Effector CD4-positive, alpha-beta T cell (primary cell): ENCODE measurements at places on chromosomes 2 and 18.

- no peak for DNase-seq
Observed at GRCh38 chr18:74503137-74503536, 7.0 kb downstream of the CNDP2 start.

- no peak for DNase-seq
Observed at GRCh38 chr2:168679081-168679480, 123.4 kb upstream of the NOSTRIN start.

DNA sequence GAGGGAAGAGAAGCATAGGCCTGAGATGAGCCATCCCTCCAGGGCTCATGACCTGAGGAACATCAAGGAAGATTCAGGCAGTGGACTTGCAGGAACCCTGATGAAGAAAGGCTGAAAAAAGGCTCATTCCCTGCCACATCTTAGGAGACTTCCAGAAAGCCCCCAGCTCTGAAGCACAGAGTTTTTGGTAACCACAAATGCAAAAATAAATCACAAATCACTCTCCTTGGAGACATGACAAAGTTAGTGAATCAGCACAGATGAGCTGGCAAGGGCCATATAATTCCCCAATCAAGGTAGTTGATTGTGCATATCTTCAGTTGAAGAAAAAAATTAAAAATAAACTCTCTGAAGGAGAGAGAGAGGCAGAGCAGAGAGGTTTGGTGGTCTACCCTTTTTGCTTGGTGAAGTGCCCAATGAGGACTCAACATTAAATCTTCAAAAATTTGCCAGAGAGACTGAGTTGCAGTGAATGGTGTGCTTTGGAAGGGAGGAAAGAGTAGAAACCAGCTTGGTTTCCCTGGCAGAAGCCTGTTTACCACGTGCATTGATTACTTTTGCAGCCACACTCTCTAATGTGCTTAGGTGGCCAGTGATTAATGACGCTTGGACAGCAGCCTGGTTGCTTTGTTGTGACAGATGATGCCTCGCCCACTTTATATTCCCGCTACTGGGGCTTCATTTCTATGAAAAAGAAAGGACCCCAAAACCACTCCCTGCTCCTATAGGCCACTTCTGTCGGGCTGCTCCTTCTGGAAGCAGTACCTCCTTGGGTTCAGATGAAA, 257.4 kb upstream of the SLC14A2 start:
- DNase-seq = no peak

DNA sequence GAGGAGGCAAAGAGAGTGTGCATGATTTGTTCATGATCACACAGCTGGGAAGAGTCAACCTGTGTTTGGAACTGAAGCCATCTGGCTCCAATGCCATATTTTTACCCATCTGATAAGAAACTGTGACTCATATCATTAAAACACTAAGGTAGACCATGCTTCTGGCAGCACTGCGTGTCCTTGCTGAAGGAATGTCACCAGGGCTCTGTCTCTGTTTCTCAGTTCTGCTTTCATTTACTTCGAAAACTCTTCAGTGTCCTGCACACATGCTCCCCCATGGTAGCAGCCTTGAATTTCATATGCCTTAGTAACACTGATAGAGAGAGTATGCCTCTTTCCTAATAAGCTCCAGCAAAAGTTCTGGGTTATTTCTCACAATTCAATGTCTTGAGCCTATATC, 830.4 kb downstream of the DCDC2C start:
- DNase-seq = no peak

GRCh38 chr2:64793701-64794100, 140.0 kb upstream of the SERTAD2 start:
- DNase-seq = no peak

GRCh38 chr2:136204971-136205370, 87.0 kb upstream of the CXCR4 start:
- DNase-seq = no peak

- DNase-seq = no peak
Observed at GRCh38 chr2:199431746-199432213, 26.0 kb downstream of the SATB2 start.
